ENCODE measurements at places on chromosomes 13 and 19.

- no peak for DNase-seq
Measured at GRCh38 chr13:111082240-111082639, 32.9 kb upstream of the ARHGEF7 start.

- no peak for DNase-seq
Measured at GRCh38 chr13:40520916-40521315, 145.5 kb downstream of the FOXO1 start.

- no peak for DNase-seq
Measured at GRCh38 chr19:54518844-54519243, 16.2 kb downstream of the LAIR2 start.

DNA sequence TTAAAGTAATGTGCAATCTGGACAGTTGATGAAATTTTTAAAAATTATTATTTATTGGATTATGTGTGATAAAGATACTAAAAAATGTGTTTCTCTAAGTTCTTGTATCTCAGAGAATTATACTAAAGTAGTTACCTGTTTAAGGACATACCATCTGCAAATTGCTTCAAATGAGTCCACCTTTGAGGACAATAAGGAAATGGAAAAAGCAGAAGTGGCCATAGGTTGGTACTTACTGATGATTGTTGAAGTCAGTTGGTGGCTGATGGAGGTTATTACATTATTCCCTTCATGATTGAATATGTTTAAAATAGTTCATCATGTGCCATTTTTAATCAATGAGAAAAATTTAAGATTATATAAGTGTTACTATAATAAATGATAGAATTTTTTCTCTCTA is 367.0 kb downstream of the MYO16 start:
- DNase-seq, result no peak

GRCh38 chr13:50421473-50422130 is 406.4 kb downstream of the KCNRG start:
- no peak for DNase-seq

DNA sequence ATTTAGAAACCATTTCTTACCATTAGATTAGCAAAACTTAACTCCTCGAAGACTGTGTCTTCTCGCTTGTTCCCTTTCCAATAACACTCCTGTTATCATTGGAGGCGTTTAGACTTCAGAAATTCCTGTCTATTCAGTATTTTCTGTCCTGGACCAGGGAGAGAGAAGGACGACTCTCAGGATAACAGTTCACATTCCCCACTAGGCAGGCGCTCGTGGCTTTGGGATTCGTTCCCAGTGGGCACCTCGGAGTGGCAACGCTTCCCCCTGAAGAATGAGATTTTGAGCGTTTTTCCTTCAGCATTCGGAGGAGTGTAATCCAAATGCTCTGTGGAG is 429 bp upstream of the ZNF225 start:
- no peak for DNase-seq

GRCh38 chr13:96499656-96500055 is 409.7 kb downstream of the HS6ST3 start:
- no peak for DNase-seq

DNA sequence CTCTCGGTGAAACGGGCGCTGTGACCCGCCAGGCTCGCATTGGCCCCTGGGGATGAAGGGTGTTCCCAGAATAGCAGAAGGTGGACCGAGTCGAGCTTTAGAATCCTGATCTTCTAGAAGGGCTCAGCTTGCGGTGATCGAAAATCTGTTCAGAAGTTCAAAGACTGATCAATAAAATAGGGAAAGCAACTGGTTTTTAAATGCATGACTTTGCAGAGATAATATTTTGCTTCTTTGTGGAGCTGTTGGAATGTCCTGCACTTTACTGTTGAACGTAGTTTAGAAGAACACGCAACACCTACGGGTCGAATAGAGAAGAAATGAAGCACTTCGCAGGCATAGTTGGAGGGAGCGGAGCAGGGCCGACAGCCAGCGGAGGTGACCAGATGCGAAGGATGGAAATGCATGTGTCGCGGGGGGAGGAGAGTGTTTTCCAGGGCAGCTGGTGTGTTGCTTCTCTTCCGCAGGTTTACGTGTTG is 766 bp downstream of the CEBPG start:
- DNase-seq, result no peak

DNA sequence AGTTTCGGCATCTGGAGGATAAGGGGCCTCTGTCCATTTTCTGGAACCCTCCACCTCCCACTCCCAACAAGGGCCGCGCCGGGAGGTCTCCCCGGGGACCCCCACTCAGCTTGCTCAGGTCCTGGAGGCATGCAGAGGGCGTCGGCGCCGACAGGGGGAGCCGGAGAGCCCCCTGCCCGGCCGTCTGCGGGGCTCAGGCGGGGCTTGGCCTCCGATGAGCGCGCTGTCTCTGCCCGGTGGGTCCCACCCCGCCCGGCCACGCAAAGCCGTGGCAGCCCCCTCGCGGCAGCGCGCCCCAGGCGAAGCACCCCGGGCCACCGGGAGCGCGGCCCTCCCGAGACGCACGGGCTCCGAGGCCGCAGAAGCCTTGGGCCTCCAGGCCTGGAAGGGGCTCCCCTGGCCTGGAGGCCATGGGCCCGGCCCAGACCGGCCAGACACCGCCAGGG is 149.7 kb upstream of the ZNF536 start:
- no peak for DNase-seq

DNA sequence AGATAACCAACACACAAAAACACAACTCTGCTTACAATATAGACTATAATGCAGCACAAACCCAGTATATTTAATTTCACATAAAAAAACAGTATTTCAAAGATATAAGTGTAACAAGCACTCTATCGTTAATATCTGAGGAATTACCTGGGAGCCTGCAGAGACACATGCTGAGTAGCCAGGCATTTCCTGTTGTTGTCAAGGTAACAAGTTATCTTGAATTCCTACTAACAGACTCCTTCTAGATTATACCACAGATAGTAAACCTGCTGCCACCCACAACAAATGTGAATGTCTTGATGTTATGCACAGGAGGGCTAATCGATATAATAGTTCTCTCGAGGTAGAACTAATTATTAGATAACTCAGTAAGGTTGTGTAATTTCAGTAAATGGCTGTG is 826.0 kb upstream of the PRR20A start:
- no peak for DNase-seq
